ENCODE measurements at places on chromosomes 5 and 9.

- no peak for DNase-seq
These were observed 17.7 kb upstream of the ANGPTL2 start for GRCh38 chr9:127140181-127140580.

DNA sequence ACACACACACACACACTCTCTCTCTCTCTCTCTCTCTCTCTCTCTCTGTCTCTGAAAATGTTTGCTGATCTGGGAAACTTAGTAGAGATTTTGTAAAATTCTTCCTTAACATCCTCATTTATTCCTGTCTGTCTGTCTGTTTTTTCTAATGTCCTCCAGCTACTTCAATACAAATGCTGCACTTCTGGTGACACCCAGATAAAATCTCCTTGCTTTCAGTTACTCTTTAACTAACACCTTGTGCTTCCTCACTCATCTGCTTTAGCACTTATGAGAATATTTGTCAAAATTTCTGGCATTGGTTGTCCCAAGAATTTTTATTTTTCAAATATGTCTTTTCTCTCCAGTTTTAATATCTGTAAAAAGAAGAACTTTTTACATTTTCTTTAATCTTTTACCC, 35.0 kb upstream of the ARRDC3 start:
- no peak for DNase-seq

GRCh38 chr9:83312537-83312936, 225.7 kb downstream of the FRMD3 start:
- DNase-seq, result no peak

DNA sequence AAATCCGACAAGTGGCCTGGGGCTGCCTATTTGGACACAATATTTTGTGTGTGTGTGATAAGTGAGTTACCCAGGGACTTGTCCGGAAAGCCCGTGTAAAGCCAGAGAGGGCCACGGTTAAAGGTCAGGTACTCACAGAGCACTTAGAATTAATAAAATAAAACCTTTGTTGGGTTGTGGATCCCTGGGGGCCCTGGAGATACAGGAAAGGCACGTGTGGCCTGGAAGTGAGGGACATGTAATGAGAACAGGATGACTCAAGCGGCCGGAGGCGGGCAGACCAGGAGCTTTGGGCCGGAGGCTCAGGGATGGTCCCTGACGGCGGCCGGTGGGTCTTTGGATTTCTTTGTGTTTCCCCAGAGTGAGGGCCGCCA, 1.0 kb downstream of the DMRT2 start:
- no peak for DNase-seq

DNA sequence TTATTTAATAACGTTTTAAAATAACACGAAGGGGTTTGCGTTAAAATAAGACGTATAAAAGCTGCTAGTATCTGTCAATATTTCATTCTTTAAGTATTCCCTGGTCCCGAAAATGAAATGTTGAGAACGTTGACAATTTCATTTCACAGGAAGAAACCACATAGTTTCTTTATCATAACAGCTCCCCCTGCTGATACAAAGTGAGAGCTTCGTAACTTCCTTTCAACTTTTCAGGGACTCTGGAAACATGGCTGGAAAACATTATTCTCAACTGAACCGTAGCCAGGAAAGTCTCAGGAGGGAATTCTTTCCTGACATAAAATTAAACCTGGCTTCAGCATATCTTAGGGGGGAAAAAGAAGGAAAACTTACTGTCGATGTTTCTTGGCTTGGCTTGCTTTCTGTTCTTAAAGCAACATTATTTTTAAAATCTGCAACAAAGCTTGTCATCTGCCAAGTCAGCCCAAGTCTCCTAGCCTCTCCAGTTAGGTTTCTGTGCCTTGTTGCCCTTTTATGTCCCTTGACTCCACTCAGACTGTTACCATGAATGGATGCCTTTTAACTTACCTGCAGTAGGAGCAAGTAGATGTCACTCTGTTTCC, 122.9 kb upstream of the DAB2 start:
- DNase-seq, result peak; percentile 24

GRCh38 chr5:35908228-35908627, 30.2 kb downstream of the CAPSL start:
- DNase-seq, result no peak

DNA sequence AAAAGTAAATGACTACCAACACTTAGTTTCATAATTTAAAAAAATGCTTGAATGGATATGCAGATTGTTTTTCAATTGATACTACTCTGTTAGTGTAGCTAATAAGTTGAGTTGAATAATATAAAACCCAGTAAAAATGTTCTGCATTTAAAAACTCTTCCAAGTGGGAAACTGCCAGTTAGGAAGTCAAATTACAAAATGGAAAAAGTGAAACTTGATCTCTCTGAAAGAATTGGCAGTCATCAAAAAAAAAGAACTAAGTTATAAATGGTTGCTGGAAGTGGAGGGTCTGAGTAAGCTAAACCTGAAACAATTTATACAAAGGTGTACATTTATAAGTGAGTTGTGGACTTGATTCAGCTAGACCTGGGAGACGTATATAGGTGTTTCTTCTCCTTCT, 52.4 kb downstream of the VCAN start:
- no peak for DNase-seq

GRCh38 chr9:136740069-136740468, 2.7 kb downstream of the LCN10 start:
- DNase-seq, result no peak

DNA sequence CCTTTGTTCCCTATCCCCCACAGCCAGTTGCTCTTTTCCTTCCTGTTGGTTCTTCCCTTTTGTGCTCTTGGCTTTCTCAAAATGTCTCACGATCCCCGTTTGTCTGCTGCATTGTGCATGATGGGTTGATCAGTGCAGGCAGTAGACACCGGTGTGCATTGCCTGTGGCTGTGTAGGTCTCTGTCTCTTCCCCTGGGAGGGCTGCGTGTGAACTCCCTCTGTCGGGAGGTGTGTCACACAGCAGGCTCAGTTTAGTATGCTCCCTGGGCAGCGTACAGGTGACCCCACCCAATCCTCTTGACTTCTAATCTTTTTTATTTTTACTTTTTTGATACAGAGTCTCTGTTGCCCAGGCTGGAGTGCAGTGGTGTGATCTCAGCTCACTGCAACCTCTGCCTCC, 265.3 kb downstream of the FSTL4 start:
- peak; percentile 18 for DNase-seq

- peak; percentile 37 for DNase-seq
These were observed 125.9 kb upstream of the ANKRD55 start for GRCh38 chr5:56358703-56359681.

DNA sequence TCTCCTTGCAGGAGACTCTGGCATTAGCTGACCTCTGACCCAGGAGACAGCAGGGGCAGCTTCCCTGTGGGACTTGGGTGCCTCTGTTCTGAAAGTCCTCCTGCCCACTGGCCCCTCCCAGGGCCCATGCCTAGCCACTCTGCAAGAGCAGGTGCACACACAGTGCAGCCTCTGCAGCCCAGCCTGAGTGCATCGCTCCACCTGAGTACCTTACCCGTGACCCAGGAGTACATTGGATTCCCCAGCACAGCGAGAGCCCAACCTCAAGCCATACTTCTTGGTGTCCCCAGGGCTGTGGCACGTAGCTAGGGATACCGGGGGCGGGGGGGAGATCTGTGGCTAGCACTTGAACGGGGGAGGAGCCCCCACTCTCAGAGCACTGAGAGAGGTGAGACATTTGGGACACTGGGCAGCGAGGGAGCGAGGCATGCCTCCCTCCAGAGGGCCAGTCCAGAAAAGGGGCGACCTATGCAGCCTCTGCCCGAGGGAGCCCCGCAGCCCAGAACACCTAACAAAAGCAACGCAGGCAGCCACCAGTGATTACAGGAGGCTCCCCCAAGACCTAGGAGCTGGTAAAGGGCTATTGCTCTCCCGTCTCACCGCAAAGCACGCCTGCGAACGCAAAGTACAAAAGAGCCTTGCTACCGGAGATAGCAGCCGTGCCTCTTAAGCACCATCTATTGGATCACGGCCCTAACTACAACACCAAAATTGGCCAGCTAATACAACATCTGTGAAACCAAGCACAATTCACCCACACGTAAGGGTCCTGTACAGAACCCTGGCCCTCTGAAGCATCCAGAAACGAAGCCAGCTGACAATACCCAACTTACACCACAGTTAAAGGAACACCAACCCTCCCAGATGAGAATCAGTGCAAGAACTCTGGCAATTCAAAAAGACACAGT, 826 bp upstream of the PRDM9 start:
- DNase-seq, result peak; percentile 7

- no peak for DNase-seq
These were observed 197.1 kb downstream of the TTLL11 start for GRCh38 chr9:121895818-121896544.

GRCh38 chr5:70440-70839, 21.5 kb upstream of the PLEKHG4B start:
- no peak for DNase-seq

- DNase-seq, result no peak
These were observed 321.9 kb upstream of the TARS1 start for GRCh38 chr5:33118761-33119415.

DNA sequence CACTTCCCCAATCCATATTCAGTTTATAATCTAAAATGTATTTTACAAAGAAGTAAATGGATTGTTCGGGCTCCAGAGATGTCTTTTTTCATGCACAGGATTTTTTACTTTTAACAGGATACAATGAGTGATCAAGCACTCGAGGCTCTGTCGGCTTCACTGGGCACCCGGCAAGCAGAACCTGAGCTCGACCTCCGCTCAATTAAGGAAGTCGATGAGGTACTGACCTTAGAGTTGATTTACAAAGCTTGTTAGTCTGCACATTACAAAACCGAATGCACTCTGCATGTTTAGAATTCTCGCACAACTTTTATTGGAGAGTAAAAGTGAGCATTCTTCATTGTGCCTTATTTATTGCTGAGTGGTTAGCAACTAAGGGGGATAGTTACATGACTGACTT, 65.2 kb downstream of the ERAP1 start:
- no peak for DNase-seq

- no peak for DNase-seq
These were observed 10.3 kb downstream of the IDNK start for GRCh38 chr9:83633255-83633654.

DNA sequence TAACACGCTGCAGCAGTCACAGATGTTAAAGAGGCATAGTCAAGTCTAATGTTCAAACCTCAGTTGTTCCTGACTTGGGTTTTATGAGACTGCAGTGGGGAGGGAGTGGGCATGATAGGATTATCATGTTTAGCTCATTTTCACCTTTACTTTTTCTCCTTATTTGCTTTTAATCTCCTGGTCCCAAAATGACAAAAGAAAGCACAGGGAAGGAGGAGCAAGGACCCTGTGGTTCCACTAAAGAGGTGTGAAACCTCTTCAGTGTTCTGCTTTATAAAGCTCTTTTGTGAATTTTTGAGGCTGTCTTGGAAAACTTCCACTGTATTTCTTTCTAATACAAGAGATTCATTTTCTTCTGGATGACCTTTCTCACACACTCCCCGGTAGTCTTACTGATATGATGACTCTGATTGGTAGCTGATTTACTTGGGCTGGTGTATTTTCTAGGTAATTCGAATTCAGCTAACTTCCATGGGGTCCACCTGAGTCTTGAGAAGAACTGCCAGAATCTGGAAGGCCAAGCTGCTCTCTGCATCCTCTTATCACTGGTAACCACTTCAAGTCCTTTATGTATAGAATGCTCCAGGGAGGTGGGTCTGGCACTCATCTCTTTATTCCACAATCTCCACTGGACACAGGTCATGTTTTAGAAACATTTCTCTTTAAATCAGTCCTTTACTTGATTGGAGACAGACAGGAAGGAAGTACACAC, 1364.4 kb upstream of the CDH9 start:
- no peak for DNase-seq

- no peak for DNase-seq
These were observed 1.2 kb upstream of the GABRA1 start for GRCh38 chr5:161846746-161847145.

- peak; percentile 43 for DNase-seq
These were observed 185.9 kb downstream of the ERCC6L2 start for GRCh38 chr9:96061293-96061987.

GRCh38 chr9:37174247-37174646, 53.9 kb downstream of the ZCCHC7 start:
- no peak for DNase-seq

- DNase-seq, result no peak
These were observed 78.2 kb upstream of the MAP3K1 start for GRCh38 chr5:56737002-56737621.

GRCh38 chr5:62314213-62314830, 8.3 kb downstream of the KIF2A start:
- DNase-seq, result no peak

DNA sequence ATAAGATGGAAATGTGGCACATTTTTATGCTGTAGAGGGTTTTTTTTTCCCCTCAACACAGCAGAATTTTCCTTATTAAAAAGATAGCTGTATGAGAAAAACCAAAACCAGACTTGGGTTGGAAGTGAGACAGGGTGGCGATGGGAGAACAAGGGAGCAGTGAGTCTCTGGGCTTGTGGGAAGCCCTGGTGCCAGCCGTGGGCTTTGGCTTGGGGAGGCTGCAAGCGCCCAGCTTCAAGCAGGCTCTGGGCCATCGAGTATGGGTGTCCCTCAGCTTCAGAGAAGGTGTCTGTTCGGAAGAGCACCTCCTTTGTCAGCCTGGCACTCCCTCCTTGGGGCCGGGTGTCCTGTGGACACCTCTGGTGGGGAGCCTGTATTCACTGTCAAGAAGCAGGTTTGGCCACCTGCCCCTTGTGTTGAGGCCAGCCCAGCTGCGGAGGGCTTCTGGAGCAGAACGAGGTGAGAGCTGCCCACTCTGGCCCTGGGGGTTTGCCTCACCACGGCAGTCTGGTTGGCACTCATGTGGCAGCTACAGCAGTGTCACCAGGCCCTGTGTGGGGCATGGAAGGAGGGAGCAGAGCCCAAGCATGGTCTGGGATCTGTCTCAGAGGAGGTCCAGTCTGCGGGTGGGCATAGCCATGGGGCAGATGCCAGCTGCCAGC, 37.6 kb upstream of the ANGPTL2 start:
- no peak for DNase-seq

- no peak for DNase-seq
These were observed 117.7 kb upstream of the FER start for GRCh38 chr5:108629779-108630528.
